Activated CD8-positive, alpha-beta memory T cell treated with anti-CD3 and anti-CD28 coated beads for 1 hour (primary cell): ENCODE measurements at places on chromosomes 7 and 10.

GRCh38 chr10:96626795-96627194, 40.0 kb upstream of the TM9SF3 start:
- no peak for DNase-seq

GRCh38 chr10:69214666-69215131, 5.4 kb upstream of the HKDC1 start:
- DNase-seq, result no peak

DNA sequence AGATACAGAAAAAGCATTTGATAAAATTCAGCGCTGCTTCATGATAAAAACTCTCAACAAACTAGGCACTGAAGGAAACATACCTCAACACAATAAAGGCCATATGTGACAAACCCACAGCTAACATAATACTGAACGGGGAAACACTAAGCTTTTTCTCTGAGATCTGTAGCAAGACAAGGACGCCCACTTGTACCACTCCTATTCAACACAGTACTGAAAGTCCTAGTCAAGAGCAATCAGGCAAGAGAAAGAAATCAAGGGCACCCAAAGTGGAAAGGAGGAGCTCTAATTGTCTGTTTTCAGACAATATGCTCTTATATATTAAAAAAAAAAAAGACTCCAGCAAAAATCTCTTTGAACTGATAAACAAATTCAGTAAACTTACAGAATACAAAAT, 13.3 kb downstream of the DIP2C start:
- DNase-seq, result no peak

DNA sequence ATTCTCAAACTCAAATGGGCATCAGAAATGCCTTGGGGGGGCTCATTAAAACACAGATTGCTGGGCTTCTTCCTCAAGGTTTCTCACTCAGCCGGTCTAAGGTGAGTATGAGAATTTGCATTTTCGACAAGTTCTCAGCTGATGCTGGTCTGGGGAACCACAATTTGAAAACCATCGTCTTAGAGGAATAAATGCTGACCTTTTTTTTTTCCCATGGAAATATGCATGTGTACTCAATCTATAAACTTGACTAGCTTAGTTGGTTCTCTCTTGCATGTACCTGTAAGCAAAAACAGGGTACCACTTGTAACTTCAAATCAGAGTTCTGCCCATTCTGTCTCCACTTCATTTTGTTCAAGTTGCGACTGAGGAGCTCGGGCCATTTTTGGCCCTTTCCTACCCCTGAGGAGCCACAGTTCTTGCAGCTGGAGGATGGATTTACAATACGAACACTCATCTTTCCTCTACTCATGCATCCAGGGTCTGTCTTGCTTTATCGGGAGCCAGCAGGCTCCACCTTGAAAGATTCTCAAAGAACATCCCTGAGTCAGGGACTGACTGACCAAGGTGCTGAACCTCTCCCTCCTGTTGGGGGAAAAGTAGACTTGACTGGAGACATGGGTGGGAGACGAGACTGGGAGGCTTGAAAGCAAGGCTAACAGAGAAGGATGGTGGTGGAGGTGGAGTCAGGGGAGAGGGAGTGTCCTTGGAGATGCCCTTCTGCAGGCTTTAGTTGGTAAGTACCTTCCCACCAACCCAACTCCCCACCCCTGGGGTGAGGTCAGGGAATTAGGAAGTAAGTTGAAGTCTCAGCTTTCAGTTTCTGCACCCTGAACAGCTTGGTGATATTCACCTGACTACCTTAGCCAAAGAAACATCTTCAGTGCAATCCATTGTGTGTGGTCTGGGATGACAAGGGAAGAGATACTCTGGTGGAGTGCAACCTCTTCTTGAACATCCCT, 3.7 kb upstream of the MAPK8 start:
- DNase-seq, result no peak

- no peak for DNase-seq
These were observed 64.0 kb upstream of the DNAJB12 start for GRCh38 chr10:72418679-72419078.
